ENCODE measurements at places on chromosomes 7 and 10.

DNA sequence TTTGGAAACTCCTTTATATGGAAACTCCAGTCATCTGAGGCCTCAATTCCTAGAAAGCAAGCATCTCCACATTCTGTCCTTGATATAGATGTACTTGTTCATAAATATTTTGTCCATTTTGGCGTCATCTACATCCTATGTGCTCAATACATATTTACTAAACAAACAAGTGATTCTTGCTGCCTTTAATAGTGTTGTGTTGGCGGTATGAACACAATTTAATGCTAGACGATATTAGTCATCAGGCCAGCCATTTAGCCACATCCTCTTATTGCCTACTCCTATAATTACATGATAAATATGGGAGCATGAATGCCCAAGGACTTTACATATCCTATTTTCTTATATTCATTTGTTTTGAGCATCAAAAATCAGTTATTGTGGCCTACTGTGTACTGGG is 18.5 kb upstream of the IFRD1 start:
- no peak for DNase-seq

- DNase-seq = no peak
These were observed 56.8 kb downstream of the EPDR1 start for GRCh38 chr7:37977243-37977642.

GRCh38 chr10:57880446-57881227 is 387.1 kb downstream of the IPMK start:
- no peak for DNase-seq

DNA sequence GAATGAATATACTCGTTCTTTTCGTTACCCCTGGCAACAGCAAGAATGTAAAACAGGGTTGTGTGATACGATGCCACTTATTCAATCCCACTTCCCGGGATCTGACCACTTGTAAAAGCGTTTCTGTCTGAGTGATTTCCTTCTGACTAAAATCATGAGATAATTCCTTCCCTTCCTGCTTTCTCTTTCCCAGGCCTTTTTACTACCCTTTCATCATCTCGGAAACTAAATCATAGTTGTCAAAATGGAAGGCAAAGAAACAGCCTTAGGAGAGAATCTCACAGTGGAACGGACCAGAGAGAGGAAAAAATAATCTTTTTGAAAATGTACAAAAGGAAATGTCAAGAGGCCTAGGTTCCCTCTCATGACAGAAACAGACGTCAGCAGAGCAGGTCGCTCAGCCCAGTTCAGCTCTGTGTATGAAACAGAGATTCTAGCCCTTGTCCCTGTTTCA is 29.8 kb downstream of the DIP2C start:
- DNase-seq = no peak

DNA sequence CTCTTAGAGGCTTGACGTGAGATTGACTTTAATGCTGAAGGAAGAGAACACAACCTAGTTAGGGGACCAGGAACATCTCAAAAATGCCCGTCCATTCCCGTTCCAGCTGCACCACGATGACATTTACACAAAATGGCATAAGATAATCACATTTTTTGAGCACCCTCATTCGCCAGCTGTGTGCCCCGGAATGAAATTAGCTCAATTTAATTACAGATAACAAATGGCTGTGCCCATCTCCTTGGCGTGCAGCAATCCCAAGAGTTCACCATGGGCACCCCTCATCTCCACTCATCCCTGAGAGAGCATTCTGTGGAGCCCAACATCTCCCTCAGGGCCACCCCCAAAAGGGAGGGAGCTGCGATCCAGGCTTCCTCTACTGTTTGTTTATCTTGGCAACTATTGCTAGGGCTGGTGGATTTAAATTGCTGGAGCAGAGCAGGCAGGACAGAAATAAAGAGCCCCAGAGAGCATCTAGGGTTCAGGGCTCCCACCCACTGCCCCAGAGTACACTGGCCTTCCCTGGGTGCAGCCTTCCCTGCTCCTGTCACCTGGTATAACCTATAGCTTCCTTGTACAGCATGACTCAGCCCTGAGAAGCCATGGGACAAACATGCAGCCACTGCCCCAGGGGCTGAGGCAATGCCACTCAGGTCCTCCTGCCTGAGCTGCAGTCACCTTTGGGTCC is 263.5 kb downstream of the ZEB1 start:
- DNase-seq = no peak

- no peak for DNase-seq
These were observed 148.3 kb downstream of the EXOC4 start for GRCh38 chr7:133401225-133401624.

GRCh38 chr7:83478616-83479015 is 170.3 kb downstream of the SEMA3E start:
- DNase-seq = no peak

DNA sequence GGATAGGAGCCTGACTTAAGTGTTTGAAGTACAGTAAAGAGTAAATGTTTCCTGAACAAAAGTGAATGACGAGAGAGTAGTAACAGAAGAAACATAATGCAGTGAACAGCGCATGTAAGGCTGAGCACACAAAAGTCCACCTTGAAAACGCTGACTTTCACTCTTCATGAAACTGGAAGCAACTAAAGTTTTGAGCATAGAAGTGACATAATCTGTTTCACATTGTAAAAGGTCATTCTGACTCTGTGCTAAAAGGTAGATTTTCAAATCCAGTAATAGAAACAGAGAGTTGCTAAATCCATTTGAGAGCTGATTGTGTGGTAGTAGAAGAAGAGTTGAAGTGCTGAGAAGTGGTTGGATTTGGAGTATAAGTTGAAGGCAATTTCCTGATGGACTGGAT is 1037.0 kb downstream of the CNTNAP2 start:
- DNase-seq = no peak

GRCh38 chr7:114419441-114420272 is 5.0 kb downstream of the FOXP2 start:
- no peak for DNase-seq

GRCh38 chr7:132998763-132999162 is 83.1 kb downstream of the CHCHD3 start:
- DNase-seq = no peak

- no peak for DNase-seq
These were observed 4.9 kb upstream of the NSUN5 start for GRCh38 chr7:73313521-73313906.

DNA sequence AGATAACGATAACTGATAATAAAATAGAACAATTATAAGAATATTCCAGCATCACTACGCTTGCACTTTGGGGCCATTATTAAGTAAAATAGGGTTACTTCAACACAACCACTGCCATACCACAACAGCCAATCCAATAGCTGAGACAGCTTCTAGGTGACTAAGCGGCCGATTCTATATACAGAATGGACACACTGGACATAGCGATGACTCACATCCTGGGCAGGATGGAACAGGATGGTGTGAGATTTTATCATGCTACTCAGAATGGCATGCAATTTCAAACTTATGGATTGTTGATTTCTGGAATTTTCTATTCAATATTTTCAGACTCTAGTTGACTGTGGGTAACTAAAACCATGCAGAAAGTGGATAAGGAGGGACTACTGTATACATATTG is 920.9 kb downstream of the LRMDA start:
- no peak for DNase-seq

- DNase-seq = no peak
These were observed 118.5 kb upstream of the CHST15 start for GRCh38 chr10:124211921-124212320.

GRCh38 chr7:22942191-22942590 is 71.7 kb downstream of the HYCC1 start:
- DNase-seq = no peak

GRCh38 chr7:41730161-41730560 is 27.3 kb upstream of the INHBA start:
- DNase-seq = no peak

GRCh38 chr7:149616898-149617297 is 119.3 kb upstream of the ZNF746 start:
- no peak for DNase-seq

GRCh38 chr7:98078197-98078870 is 28.3 kb upstream of the LMTK2 start:
- DNase-seq = no peak

GRCh38 chr7:7563269-7563668 is 3.4 kb upstream of the MIOS start:
- no peak for DNase-seq

DNA sequence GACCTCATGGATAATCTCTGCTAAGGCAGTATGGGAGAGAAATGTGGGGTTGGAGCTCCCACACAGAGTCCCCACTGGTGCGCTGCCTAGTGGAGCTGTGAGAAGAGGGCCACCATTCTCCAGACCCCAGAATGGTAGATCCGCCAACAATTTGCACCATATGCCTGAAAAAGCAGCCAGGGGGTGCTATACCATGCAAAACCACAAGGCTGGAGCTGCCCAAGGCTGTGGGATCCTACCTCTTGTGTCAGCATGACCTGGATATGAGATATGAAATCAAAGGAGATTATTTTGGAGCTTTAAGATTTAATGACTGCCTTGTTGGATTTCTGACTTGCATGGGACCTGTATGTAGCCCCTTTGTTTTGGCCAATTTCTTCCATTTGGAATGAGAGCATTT is 27.0 kb upstream of the SAMD9L start:
- DNase-seq = no peak

DNA sequence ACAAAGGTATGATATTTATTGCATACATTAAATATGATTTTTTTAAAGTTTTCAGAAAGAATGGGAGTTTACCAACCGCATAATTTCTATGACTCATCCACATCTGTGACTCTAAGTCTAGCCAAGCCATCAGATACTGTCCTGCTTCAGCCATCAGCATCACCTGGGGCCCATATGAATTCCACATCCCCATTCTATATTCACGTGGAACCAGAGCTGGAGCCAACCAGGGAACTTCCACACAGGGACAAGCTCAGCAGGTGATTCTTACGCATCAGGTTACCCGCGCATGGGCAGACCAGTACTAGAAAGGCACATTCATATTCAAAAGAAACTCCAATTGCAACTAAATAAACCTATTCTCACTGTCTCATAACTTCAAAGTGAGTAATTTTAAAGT is 817.7 kb upstream of the IGFBP3 start:
- DNase-seq = no peak

GRCh38 chr10:4243651-4244050 is 458.6 kb upstream of the KLF6 start:
- no peak for DNase-seq

- DNase-seq = no peak
These were observed 186.2 kb upstream of the BMPER start for GRCh38 chr7:33719059-33719581.

DNA sequence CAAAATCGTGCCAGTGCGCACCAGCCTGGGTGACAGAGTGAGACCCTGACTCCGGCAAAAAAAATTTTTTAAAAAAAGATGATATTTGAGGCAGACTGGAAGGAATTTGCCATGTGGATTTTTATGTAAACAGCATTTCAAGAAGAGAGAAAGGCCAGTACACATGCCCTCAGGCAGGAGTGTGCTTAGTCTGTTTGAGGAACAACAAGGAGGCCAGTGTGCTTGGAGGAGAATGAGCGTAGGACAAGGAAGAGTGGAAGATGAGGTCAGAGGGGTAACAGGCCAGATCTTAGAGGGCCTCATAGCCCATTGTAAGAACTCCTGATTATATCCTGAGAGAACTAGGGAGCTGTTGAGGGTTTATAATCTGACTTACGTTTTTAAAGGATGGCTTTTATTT is 17.2 kb upstream of the STRIP2 start:
- no peak for DNase-seq

DNA sequence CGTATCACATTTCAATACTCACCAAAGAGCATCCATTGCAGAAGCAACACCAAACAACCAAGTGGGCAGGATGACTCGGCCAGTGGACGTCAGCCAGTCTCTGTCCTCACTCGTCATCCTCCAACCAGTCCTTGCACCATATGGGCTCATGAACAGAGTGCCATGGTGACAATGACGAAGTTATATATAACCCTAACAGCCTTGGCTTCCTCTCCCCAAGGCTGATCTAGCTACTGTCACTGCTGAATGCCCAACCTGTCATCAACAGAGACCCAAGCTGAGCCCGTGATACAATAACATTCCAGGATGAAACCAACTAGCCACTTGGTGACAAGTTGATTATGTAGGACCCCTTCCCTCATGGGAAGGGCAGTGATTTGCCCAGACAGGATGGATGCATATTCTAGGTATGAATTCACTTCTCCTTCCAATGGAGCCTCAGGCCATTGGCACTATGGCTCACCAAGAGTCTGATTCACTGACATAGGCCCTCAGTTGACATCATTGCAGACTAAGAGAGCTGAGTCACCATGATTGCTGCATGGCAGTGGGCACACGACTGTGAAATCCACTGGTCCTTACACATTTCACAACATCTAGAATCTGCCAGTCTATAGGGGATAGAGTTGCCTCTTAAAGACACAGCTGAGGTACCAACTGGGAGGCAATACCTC is 26.3 kb upstream of the PPIF start:
- no peak for DNase-seq

DNA sequence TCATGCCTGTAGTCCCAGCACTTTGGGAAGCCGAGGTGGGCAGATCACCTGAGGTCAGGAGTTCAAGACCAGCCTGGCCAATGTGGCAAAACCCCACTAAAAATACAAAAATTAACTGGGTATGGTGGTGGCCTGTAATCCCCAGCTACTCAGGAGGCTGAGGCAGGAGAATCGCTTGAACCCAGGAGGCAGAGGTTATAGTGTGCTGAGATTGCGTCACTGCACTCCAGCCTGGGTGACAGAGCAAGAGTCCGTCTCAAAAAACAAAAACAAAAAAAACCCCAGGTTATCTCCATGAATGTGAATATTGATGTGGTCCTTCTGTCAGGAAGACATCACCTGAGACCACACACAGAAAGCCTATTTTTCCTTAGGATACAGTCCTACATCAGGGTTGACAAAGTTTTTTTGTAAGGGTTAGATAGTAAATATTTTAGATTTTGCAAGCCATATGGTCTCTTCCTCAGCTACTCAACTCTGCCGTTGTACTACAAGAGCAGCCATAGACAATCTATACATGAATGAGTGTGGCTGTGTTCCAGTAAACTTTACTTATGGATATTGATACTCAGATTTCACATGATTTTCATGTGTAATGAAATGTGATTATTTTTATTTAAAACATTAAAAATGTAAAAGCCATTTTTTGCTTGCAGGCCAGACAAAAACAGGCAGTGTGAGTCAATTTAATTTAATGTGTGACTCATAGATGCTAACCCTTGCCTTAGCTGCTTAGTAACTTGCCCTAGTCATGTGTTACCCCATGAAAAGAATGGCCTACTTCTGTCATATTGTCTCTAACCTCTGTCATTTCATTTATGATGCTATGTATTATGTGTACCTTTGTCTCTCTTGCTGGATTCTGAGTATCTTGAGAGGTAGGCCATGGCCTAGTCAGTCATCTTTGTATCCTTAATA is 78.1 kb downstream of the TPST1 start:
- DNase-seq = no peak

DNA sequence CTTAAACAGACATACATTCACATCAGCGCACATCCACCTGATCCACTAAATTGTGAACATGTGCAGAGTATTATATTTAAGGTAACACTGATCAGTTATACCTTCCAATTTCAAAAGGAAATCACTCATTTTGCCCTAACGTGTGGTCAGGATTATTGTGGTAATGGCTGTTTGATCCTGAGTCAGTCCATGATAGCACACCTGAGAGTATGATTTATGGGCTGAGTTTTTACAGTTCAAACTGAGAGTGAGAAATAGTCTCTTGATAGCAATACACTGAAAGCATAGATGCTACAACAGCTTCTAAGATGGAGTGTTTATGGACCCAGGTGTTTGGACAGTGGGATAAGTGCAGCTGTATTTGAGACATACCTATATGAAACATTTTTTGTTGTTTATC is 96.7 kb downstream of the KIF20B start:
- DNase-seq = no peak
